Left hindlimb (tissue), 1 donor: ENCODE measurements at places on chromosomes 5 and 9.

DNA sequence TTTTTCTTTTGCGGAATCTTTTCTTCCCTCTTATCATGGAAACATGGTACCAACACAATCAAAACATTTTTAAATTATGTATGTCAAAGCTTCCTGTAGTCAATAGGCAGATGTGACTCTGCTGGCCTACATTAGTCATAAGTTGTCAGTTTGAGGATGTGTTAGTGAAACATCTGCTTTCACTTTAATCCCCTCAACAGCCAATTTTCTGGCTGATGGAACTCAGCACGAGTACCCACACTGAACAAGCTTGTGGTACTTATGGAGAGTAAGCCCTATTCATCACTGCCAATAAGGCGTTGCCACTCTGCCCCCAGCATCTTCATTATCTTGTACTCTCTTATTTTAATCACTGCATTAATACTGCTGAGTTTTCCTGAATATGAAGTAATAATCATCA lies 1034.4 kb downstream of the CDH9 start:
- no peak for DNase-seq

GRCh38 chr5:158422653-158423515 lies 563.9 kb upstream of the CLINT1 start:
- peak; percentile 67 for DNase-seq

DNA sequence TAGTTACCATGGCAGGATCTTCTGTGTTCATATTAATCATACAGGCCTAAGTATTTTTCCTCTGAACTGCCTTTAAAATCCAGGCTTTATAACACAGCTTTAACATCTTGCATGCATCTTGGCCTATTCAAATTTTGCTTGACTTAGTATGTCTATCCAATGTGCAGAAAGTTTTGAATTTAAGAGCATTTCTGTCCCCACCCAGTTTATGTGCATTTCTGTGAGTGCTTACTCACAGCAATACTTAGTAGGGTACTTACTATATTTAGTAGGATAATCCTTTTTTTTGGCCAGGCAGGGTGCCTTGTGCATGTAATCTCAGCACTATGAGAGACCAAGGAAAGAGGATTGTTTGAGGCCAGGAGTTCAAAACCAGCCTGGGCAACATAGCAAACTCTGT lies 18.0 kb downstream of the UHRF2 start:
- DNase-seq: no peak

DNA sequence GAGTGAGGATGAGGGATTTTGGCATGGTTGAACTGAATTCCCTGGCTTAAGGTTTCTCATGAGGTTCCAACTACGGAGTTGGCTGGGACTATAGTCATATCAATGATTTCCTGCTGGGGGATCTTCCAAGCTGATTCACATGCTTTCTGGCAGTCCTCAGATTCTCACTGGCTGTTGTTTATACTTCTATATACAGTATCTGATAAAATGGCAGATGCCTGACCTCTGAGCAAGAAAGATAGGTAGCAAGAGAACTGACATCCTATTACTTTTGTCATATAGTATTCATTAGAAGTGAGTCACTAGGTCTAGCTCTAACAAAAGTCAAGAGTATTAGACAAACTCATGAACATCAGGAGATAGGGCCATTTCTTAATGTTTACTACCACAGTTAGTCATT lies 440.9 kb upstream of the EDIL3 start:
- no peak for DNase-seq

DNA sequence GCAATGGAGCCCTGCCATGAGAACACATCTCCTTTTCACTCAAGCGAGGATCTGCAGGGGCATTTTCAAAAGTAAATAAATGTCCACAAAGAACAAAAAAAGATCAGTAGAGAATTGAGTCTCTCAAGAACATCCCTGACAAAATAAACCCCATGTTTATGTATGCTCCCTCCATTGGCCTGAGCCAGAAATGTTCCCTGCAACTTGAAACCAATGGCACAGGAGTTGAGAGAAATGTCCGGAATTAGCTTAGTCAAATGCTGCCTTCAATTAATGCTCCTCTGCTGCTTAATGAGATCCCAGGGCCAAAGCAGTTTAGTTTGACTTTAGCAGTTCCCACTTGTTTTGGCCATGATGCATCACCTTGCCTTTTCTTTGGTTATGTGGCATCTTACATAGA lies 238.3 kb downstream of the EBF1 start:
- DNase-seq: no peak

- DNase-seq: no peak
These were observed 26.6 kb upstream of the CRB2 start for GRCh38 chr9:123329329-123329955.

GRCh38 chr5:79844571-79844970 lies 146.5 kb downstream of the MTX3 start:
- DNase-seq: no peak
